ENCODE measurements at places on chromosomes 3 and 15.
A peak's percentile ranks its signal among the peaks of the same experiment; 100 is the strongest.

DNA sequence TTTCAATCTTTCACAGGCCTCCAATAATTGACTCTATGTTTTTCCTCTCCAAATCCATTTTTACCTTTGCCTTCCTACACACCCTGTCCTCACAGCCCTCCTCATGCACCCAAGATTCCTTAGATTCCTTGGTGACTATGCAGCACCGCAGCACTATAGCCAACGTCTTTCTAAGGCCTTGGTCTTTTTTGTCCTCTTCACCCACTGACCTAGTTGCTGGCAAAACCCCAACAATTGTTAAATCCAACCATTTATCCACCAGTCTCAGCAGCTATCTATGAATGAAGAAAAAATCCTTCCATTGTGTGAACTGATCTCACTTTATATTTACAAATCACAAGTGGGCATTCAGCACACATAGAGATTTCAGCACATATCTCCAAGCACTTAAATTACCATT lies 203.9 kb downstream of the VGLL3 start:
- DNase-seq: no peak

GRCh38 chr3:152976239-152976638 lies 141.3 kb downstream of the P2RY1 start:
- no peak for DNase-seq

DNA sequence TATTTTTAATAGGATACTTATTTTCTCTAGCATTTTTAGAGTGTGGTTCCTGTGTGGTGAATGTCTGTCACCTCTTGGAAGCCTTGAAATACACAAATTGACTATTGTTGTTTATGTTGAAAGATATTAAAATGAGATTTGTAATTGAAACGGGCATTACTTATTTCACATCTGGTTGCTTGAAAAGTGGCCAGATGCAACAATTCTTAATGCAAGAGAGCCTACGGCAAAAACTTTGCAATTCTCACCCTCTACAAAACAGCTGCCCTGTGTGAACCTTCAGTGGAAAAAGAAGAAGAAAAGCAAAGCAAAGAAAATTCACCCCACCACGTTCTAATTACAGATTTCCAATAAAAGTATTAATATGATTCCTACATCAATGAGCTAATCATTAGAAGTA lies 46.6 kb downstream of the PPARG start:
- no peak for DNase-seq

DNA sequence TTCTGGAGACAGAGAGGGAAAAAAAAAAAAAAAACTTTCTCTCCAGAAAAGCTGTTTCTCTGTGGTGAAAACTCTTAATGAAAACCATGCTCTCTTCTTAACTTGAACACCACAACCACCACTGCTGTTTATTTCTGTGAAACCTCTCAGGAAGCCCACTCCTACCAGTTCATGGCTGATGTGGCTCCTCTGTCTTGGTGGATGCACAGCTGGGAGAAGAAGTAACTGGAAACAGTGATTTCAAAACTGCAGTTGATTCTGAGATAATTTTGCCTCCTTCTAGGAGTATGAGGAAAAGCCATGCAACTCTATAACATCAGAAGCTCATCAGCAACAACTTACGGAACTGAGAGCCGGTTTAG lies 40.2 kb upstream of the PYGO1 start:
- DNase-seq: no peak

DNA sequence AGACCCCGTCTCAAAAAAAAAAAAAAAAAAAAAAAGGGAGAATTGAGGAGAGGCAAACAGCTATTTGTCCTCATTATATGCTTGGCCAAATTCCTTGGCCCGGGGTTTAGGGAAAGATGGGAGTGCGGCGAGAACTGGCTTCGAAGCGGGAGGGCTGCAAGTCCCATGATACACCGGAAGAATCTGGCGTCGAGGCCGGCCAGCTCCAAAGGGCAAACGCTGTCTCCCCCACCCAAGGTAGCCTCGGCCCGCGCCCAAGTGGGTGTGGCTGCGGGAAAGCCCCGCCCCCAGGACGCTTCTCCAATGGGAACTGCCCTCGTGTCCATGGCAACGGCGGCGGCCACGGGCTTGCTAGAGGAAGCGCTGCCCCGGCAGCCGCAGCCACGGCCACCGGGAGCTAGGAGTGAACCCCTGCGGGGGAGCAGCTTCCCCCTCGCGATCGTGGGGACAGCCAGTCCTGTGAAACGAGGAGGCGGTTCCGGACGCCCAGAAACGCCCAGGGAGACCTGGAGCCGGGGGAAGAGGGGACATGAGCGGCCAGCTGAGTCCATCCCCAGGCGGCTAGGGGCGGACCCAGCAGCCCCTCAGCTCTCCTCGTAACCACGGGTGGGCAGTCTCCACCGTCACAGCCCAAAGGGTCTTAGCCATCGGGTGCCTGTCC lies at the start of gene TTLL13:
Gene TTLL13 (plus strand): TSS at position 354 of the 661 bp plus-strand sequence. CDS start 1,075 bp downstream, outside the sequence.
- peak; percentile 64 for DNase-seq

DNA sequence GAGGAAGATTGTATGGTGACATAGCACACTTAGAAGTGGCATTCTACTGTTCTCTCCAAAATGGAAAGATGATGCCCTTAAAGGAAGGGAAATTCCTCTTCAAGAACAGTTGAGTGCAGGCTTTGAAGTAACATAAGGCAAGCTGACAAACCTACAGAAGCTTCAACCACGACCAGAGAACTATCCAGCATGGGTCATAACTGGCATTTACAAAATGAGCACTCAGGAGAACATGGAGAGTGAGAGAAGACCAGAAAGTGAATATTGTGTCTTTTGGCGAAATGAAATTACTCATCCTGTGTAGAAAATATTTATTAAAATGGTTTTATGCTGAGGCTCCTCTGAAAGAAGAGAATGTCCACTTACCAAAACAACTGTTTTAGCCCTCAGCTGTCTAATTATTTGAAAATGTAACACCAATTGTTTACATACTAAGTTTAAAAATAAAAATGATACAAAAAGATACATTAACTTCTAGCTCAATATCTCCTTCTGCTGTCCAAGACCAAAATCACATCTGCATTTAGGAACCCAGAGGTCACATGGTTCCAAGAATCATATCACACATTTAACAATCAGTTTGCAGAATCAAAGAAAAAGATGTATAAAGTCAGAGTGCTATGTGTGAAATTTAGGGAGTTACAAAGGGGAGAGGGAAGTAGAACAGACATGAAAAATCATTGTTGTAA lies 216.9 kb downstream of the ATP8B4 start:
- DNase-seq: no peak

DNA sequence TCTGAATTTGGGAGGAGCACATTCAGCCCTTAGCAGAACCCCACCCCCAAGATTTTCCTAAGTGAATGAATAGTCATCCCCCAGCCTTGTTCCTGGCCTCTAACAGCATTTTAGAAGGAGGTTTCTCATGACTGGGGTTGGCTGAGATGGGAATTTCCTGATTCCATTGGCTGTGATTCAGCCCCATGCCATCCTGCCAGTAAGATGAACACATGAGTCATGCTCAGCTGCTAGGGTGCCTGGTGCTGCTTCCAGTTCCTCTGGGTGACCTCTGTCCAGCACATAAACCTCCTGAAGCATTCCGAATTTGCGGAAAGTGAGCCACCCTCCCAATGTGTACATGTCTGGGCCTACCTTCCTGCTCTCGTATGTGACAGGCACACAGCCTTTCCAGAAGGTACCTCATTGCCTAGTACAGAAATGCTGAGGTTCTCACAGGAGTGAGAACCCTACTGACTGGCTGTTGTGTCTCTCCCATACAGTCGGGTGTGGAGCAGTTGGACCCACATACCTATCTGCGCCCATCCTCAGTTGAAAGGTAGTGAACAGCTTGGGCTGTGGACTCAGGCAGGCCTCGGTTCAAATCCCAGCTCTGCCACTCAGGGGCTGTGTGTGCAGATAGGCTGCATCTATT lies 91.7 kb downstream of the APBA2 start:
- DNase-seq: no peak

DNA sequence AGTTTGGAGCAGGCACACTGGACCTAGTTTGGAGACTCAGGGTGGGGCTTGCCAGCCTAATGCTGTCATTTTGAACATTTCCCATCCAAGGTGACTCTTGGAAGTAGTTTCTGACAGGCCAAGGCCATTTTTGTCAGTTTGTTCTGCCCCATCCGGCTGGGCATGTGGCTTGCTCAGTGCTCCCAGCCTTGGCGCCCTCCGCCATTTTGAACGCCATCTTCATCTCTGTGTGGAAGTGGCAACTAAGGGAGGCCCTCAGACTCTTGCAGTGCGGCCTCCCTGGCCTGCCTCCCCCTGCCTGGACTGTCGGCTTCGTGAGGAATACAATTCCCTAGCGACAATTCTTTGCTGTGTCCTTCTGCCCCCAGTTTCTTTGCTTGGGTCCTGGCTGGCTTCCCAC lies 150.6 kb upstream of the RGMA start:
- DNase-seq: no peak

DNA sequence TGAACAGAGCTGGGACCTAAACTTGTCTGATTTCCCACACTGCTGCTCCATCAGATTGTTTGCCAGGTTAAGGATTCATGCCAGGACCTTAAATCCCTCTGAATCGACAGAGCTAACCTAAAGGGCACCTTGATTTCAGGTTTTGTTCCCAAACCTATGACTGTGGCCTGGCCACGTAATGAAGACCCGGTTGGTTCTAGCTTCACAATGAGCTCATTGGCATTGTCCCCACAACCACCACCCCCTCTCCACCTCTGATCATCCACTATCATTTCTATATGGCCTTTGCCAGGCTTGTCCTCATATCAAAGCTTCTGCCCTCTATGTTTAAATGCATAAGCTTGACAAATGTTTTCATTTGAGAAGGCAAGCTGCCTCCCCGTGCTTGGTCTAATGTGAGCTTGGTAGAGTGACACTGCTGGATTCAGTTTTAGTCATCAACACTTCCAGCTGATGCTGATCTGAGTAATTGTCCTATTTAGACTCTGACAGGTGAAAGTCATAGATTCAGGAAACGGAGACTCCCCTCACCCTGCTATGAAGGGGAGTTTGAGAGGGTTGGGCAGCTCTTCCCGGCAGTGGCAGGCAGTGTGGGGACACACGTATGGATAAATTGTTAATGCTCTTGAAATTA lies 407.1 kb upstream of the CFAP20DC start:
- no peak for DNase-seq

DNA sequence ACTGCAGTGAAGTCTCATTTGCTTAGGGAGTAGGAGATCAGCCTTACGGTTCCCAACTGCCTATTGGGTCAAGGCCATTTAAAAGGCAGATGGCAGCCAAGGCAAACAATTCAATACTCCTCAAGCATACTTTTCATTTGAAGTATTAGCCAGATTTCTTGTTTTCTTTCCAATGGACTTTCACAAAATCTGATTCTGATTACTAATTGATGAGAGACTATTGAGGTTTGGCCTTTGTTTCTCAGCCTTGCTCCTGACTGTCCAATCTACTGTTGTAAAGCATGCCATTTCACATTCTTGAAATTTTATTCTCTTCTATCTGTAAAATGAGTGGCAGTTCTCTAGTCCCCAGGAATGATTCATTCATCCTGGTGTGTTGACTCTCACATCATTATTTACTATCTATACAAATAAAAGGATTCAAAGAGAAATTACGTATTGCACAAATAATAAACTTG lies 166.2 kb upstream of the TGFBR2 start:
- no peak for DNase-seq

GRCh38 chr3:53941184-53941583 lies 49.5 kb upstream of the SELENOK start:
- DNase-seq: no peak

DNA sequence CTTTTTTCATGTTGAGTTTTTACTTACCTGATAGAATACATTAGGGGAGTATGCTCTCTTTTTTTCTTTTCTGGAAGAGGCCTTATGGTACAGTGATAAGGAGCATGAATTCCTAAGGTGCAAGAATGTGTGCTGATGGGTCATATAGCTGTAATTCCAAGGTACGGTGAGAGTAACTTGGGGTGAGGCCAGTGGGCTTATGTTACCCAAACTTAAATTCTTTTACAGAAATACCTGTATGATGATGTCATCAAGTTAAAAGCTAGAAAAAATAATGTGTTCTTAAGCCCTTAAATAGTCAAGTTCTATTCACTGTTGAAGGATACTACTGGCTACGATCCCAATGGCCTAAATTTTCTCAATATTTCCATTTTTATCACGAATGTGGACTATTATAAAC lies 111.2 kb downstream of the GMPS start:
- DNase-seq: no peak

DNA sequence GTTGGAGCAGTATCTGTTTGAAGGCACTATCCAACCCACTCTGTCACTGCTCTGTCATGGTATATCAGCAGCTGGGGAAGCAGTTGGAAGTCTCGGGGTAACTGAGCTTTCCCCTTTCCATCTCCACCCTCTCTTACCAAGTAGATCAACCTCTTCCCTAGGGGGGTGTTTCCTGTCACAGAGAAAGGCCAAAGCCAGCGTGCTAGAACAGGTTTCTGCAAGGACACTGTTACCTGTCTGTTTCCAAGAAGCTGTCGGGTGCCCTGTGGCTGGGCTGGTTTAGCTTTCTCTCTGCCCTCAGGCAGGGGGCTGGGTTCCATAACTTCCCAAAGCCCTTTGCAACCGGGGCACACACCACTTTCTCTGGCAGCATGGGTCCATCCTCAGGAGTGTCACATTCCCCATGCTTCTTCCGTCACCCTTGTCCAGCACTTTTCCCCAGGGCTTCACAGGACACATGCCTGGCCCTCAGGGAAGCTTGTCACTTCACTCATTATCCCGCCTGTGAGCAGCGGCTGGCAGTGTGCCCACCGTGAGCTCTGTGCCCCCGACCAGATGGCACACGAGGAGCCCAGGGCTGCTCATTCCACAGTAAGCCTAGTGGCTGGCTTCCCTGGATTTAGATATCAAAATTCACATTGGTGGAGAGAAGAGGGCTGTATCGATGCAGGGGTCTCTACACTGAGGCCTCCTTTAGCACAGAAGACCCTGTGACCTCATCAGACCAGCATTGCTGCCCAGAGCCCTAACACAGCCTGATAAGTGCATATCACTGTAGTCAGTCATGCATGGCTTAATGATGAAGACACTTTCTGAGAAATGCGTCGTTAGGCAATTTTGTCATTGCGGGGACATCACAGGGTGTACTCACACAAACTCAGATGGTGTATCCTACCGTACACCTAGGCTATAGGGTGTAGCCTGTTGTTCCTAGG lies 205.8 kb downstream of the SLCO3A1 start:
- no peak for DNase-seq

GRCh38 chr3:102053375-102053989 lies 204.2 kb downstream of the NFKBIZ start:
- no peak for DNase-seq

All from activated CD8-positive, alpha-beta memory T cell treated with anti-CD3 and anti-CD28 coated beads for 1 hour (primary cell).